Activated B cell treated with CpG ODN at 0.5 μM for 24 hours (primary cell): ENCODE measurements at places on chromosomes 7 and 10.

GRCh38 chr7:117135553-117135891 is 182.2 kb downstream of the ST7 start:
- DNase-seq, result no peak

DNA sequence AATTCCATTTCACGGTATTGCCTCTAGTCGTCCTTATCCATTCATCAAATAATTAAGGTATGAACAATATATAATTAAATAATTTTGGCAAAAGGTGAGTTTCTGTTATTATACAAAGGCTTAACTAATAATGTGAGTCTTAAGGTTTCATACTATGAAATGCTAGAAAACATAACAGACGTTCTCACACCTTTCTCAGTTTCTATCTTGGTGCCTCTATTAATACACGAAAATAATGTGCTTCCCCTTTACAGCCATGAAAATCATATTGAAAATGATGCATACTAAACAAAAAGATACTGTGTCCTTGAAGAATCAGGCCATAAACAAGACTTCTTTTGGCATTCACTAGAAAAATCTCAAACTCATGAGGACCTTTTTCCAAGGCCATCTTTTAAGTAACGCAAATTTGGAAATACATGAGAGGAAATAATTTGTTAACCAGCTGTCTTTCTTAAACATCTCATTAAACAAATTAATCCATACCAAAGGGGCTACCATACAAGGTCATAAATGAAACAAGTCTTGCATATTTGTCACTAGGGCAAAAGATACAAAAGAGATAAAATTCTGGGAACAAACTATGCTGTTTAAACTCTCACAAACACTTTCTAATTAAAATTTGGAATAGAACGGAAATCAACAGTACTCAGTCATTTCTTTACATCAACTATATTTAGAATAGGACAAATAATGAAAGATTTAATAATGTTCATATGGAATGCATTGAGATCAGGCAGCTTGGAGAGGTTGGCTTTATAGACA is 53.9 kb upstream of the CAV2 start:
- DNase-seq, result no peak

DNA sequence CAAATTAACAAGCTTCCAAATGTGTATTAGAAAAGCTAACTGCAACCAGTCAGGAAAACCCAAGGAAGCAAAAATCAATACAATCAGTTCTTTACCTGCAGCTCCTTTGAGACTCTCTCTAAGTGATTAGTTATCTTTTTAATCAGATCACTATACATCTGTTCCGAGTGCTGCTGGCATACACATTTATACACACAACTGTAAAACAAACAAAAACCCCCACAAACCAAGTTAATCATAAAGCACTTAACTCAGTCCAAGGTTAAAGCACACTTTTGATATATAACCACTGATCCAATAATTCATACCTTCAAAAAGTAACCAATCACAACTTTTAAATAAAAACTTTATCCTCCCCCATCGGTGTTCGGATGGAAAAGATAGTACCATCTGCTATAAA is 25.6 kb downstream of the CACUL1 start:
- DNase-seq, result no peak

DNA sequence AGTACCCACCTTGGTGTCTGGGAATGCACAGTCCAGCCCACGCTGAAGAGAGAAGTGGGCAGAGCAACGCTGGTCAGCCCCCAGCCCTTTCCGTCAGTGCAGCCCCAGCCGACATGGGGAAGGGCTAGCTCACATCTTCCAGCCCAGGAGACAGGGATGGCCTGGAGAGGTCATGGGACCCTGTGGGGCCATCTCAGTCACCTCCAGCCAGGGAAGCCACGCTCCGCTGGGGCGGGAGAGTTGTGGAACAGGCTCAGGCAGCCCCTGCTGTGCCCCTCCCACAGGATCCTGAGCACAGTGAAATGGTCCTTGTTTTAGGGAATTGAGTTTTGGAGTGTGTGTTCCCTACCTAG is 85.1 kb downstream of the PAXIP1 start:
- DNase-seq, result no peak

- DNase-seq, result no peak
Measured at GRCh38 chr10:121988361-121989324, at the start of gene TACC2. TSS of gene TACC2 (plus strand) at chr10:121989163. CDS start at chr10:122021982, 32,819 bp downstream.
